ENCODE measurements at places on chromosomes 1 and 21.
A peak's percentile ranks its signal among the peaks of the same experiment; 100 is the strongest.

GRCh38 chr1:119492763-119493162, 14.2 kb upstream of the HSD3B1 start:
- DNase-seq = no peak

DNA sequence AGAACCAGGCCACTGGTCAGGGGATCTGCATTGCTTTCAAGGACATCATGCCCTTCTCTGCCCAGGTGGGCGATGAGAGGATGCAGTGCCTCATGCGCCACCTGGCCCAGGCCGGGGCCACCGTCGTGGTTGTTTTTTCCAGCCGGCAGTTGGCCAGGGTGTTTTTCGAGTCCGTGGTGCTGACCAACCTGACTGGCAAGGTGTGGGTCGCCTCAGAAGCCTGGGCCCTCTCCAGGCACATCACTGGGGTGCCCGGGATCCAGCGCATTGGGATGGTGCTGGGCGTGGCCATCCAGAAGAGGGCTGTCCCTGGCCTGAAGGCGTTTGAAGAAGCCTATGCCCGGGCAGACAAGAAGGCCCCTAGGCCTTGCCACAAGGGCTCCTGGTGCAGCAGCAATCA, 5.0 kb upstream of the ZBTB48 start:
- DNase-seq = no peak

- DNase-seq = peak; percentile 65
Observed at GRCh38 chr1:207077470-207078377, 10.9 kb upstream of the C4BPB start.

- no peak for DNase-seq
Observed at GRCh38 chr1:205534444-205534985, 30.0 kb downstream of the CDK18 start.

GRCh38 chr21:34980423-34981115, 68.5 kb downstream of the RUNX1 start:
- DNase-seq = no peak

Measured in HT1080 (cell line).